ENCODE measurements at places on chromosomes 4 and X. TPM values are rescaled to one million over a fixed set of nuclear protein-coding genes. Genes with fewer than 3 reads are reported as not detected.

The KCTD8 gene
- 0.18 TPM for total RNA-seq

The CACNA1F gene
- not detected for total RNA-seq

The MAP7D3 gene
- 15.3 TPM for total RNA-seq

The PF4V1 gene
- not detected for total RNA-seq

The PABPC5 gene
- not detected for total RNA-seq

The SPATA18 gene
- total RNA-seq: 6.8 TPM

The TLR10 gene
- not detected for total RNA-seq

All from foreskin keratinocyte (primary cell).